ENCODE measurements at places on chromosomes 5 and 9. TPM values are rescaled to one million over a fixed set of nuclear protein-coding genes. Genes with fewer than 3 reads are reported as not detected.
A peak's percentile ranks its signal among the peaks of the same experiment; 100 is the strongest.

GRCh38 chr5:68449380-68449779 is 233.8 kb downstream of the PIK3R1 start:
- no peak for DNase-seq

Gene TEX48
- polyA plus RNA-seq, result not detected

Gene F2RL2
- polyA plus RNA-seq, result 0.63 TPM

DNA sequence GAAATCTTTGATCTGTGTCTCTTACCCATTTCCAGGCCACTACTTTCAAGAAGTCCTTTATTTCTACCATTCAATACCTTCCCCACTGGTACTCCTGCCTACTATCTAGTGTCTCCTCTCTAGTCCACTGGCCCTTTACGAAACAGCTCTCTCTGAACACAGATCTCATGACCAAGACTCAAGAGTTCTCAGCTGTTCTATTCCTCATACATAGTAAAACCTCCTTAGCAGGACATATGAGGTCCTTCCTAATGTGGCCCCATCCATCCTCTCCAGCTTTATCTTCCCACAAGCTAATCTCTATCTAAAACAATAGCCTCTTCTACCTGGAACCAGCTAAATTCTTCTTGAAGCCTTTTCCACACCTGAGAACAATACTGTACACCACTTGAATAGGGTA is 2.6 kb downstream of the TEX10 start:
- no peak for DNase-seq

DNA sequence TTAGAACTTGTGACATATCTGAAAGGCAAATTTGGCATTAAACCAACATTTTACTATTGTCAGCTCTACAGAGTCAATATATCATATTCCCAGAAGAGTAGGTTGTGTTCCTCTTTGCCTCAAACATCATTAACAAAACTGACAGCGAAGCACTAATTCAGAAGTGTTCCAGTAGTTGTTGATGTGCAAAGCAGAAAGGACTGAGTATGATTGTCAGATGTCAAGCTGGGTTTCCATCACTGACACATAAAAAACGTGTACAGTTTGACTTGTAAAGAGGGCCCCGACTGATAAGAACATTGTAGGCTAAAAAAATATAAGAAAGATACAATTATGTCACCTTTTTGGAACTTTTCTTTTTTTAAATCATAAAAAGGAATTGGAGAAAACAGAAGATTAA is 101.5 kb upstream of the ZNF608 start:
- DNase-seq, result no peak

Gene ELAVL2
- 1.3 TPM for polyA plus RNA-seq

DNA sequence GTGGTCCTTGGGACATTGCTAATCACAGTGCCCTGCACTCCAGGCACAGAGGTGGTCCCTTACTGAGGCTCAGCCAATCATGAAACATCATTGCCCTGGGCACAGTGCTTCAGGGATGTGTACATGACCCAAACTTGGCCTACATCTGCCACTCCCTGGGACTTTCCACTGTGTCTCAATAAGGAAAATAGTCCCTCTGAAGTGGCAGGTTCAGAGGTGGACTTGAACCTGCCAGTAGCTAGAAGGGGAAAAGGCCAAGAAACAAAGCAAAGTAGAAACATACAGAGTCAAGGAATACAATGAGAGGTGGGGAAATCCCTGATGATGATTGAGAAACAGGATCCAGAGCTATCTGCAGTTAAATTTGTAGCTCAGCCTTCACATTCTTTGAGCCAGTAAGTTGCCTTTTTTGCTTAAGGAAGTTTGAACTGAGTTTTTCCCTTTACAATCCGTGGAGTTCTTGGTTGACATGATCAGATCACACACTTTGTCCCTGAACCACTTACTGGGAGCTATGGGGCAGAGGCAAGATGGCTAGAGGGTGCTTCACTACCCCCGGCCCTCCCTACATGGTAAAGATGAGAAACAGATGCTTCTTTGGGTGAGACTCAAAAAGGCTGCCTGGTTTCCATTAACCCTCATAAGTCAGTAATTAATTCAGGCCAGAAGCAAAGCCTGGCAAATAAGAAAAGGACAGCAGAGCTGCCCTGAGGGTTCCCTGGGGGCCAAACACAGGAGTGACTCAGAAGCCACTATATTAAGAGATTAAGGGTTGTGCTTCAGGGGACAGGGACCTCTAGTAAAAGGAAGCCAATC is 57.6 kb downstream of the SH3TC2 start:
- DNase-seq, result no peak

Gene SPATA31D1
- polyA plus RNA-seq, result not detected

DNA sequence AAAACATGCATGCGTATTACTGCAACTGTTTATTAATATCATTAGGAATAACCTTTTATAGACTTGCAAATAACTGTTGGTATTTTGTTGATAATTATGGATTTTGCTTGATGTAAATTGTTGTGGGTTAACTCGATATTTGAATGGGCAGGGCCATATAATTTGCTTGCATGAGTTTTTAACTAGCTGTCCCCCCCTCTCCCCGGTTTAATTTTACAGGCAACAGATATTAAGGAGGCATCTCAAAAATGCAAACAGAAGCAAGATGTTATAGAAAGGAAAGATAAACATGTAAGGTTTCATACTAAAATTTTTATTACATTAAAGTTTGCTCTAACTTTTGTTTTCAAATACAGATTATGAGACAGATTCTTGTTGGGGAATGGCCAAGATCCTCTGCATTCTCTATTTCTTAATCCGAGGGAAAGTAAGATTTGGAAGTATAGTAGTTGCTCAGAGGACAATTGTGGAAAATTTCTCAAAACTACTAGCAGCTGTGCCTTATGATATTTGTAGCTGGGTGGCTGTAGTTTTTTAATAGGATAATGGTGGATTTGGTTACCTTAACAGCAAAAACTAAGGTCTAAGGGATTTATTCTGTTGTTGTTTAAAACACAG is 27.3 kb downstream of the SMC5 start:
- no peak for DNase-seq

Gene IFNB1
- not detected for polyA plus RNA-seq

Gene TRIM32
- polyA plus RNA-seq, result 11.6 TPM

DNA sequence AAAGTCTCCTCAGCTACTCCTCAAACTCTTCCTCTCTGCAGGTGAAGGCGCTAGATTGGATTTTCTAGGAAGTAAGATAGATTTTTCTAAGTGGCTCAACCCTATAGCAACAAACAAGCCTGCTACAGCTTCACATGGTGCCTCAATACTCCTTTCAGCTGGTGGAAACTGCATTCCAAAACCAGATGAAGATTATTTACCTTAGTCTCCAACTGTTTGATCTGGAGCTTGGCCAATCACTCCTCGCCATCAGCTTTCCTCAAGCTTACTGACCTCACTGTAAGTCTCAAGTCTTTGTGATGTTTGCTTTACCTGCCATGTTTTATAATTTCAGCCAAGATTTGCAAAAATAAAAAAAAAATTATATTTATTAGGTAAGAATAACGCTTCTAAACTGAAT is 622.4 kb downstream of the CHSY3 start:
- no peak for DNase-seq

- peak; percentile 9 for DNase-seq
These were observed 55.2 kb upstream of the SHISAL2B start for GRCh38 chr5:64634997-64635686.

DNA sequence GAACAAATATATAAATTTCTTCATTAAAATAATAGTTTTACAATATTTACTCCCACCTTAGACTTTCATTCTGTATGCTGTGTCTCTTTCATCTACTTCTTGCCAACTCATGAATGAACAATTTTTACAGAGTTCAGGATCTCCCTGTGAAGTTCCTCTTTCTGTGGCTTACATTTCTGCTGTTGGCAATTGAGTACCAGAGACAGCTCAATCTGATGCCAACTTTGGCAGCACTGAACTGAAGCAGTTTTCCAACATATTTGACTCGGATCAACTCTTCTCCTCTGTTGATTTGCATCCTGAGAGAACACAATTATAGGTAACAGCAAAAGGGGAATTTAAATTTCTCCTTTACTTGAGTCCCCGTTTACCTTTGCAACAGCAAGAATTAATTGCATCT is 1262.2 kb downstream of the EFNA5 start:
- no peak for DNase-seq

- no peak for DNase-seq
These were observed 265.5 kb downstream of the CWC27 start for GRCh38 chr5:65034029-65034812.

DNA sequence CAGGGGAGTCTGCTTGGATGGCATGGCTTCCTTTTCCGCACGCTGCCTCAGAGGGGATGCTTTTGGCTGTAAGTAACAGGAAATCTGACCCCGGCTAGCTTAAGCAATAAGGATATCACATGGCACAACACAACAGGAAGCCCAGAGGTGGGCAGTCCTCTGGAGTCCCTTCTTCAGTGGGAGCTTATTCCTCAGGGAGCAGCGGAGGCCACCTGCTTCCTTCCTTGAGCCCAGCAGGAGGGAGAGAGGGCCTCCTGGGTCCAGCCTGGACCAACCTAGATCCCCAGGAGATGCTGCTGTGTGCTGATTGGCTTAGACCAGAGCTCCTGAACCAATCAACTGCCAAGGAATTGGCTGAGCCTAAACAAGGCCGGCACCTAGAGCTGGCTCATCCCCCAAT is 66.3 kb downstream of the C9orf50 start:
- DNase-seq, result no peak

DNA sequence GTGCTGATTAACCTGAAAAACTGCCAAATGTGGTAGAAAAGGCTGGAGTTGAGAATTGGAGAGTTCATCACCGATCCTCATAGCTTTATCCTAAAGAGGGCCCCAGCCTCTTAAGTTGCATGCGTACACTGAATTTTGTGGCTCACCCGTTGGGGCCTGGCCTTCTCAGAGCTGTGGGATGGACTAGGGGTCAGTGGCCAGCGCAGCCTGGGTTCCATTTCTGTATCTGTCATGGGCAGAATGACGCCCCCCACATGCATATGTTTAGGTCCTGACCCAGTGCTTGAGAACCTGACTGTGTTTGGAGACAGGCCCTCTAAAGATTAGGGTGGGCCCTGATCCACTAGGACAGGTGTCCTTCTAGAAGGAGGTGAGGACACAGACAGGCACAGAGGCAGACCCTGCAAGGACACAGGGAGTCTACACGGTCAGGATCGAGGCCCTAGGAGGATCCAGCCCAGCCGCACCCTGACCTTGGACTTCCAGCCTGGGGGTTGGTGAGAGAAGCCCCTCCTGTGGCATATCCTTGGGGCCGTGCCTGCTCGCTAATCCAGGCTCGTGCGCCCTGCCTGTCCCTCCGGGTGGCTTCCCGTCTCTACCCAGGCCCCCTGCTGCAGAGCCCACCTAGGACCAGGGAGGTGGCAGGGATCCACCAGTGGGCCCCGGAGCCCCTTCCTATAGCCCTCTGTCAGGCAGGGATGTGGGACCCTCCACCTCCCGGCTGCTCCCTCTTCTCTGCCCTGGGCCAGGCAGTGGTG is 32.2 kb downstream of the NDUFS6 start:
- no peak for DNase-seq

GRCh38 chr5:138230981-138231589 is 18.0 kb upstream of the CDC23 start:
- DNase-seq, result no peak

- DNase-seq, result no peak
These were observed 120.1 kb upstream of the MTAP start for GRCh38 chr9:21682381-21682780.

Gene SEMA6A
- 43.9 TPM for polyA plus RNA-seq

DNA sequence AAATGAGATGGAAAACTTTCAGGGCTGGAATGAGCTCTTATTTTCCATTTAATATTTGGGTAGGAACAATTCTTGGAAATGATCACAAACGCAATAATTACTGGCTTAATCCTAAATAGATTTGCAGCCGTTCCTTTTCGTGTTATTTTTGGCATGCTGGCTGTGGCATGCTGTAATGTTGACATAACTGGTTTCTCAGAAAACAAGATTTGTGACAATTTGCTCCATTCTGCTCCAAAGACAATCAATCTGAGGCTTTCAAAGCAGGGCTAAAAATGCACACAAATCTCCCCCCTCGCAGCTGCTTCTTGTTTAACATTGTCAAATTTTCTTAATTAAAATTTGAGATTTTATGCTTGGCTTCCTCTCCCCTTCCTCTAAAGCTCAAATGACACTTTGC is 151.2 kb downstream of the TTC39B start:
- peak; percentile 58 for DNase-seq

DNA sequence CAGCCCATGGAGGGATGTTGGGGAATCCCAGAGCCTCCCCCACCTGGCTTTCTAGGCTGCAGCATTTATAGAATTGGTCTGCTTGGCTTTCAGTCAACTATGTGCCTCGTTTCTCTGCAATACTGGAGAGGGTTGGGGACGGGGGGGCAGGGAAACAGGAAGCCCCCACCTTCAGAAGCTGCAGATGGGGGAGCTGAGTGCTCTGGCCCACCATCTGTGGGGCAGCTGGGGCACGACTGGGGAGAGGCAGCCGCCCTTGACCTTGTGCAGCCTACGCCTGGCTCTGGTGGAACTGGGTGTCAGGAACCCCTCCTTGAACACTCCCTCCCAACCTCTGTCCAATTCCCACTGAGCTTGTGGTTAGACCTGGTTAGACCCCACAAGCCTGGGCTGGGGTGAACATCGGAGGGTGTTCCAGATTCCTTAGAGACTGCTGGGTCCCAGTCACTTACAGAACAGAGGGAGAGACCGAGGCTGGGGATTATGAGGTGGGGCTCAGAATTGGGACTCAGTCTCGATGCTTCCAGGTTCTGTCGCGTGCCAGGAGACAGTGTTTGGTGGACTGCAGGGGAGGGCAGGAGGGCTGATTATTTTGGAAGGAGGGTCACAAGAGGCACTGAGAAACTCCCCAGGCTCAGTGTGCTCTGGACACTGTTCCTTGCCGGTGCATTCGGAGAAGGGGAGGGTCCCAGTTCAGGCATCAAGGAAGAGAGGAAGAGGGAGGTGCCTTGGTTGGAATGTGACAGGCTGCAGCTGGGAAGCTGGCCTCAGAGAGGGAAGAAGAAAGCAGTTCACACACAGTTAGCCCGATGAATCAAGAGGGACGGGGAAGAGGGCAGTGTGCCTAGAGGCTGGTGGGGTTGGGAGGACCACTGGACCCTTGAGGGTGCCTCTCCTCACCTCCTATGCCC is 25.6 kb downstream of the COL27A1 start:
- no peak for DNase-seq

Gene GNA14
- 3.6 TPM for polyA plus RNA-seq

GRCh38 chr5:95261437-95262175 is 23.3 kb downstream of the MCTP1 start:
- DNase-seq, result no peak

Gene PCDHA2
- 0.09 TPM for polyA plus RNA-seq

DNA sequence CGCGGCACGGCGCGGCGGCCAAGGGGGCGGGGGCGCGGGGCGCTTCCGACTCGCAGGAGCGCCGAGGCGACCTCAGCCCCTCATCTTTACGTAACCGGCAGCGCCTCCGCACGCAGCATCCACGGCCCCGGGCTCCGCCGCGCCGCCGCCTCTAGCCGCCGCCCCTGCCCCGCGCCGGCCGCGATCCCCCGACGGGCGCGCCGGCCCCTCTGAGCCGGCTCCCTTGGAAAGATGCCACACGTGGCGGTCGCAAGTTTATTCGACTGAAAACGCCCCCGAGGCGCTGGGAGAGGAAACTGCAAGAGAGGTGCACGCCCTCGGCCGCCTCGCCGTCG is 1.0 kb downstream of the KLF9 start:
- no peak for DNase-seq

GRCh38 chr5:172708183-172708505 is 62.9 kb downstream of the DUSP1 start:
- DNase-seq, result no peak
